Dermis microvascular lymphatic vessel endothelial cell (primary cell): ENCODE measurements at places on chromosomes 13 and 19. TPM values are rescaled to one million over a fixed set of nuclear protein-coding genes. Genes with fewer than 3 reads are reported as not detected.

Gene ZNF575
- under 0.01 and 0.13 TPM in 2 replicates for total RNA-seq

Gene GPC6
- under 0.01 TPM in 2 replicates for total RNA-seq

Gene STOML3
- total RNA-seq: not detected in 2 replicates

Gene TNFSF13B
- 0.39 and 1.0 TPM in 2 replicates for total RNA-seq

DNA sequence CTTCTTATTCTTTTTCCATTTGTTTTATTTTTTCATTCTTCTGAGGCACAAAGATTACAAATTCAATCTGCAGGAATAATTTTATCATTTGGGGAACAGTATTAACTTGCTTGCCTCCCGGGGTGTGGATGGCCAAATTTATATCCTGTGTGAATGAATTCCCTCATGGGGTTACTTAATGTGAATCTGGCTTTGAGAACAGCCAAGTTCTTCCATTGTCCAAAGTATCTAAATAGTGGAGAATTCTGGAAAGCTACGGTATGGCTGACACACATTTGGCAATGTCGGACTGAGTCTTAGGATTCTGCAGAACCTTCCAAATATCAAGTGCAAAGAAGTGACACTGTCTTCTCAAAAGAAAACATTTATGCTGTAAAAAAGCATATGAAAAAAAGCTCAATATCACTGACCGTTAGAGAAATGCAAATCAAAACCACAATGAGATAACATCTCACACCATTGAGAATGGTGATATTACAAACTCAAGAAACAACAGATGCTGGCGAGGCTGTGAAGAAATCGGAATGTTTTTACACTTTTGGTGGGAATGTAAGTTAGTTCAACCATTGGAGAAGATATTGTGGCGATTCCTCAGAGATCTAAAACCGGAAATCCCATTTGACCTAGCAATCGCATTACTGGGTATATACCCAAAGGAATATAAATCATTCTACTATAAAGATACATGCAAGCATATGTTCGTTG is 620.2 kb downstream of the EFNB2 start:
- DNase-seq: no peak

- no peak for DNase-seq
Measured at GRCh38 chr13:27635266-27635665, 13.6 kb downstream of the POLR1D start.

- no peak for DNase-seq
Measured at GRCh38 chr13:111270126-111270525, 50.3 kb upstream of the TEX29 start.

GRCh38 chr19:56176881-56177280 is 1.1 kb downstream of the GALP start:
- DNase-seq: no peak

DNA sequence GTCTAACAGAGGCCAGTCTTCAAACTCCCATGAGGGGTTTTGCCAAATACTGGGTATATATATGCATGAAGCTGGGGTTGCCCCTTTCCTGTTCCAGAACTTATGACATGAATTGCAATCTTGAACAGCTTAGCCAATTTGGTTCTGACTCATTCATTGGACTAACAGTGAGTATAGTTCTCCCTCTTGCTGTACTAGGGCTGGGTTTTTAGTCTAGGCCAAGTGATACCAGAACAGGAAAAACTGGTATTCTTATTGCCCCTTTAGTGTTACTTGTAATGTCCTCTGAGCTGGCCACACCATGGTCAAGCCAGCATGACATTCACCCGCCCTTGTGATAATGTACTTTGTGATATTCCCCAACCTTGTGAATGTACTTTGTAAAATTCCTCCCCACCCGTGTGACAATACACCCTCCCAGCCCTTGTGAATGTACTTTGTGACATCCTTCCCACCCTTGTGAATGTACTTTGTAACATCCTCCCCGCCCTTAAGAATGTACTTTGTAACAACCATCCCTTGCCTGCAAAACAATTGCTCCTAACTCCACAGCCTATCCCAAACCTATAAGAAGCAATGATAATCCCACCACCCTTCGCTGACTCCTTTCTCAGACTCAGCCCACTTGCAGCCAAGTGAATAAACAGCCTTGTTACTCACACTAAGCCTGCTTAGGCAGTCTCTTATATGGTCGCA is 26.9 kb downstream of the ZNF846 start:
- DNase-seq: no peak

- DNase-seq: no peak
Measured at GRCh38 chr19:44499559-44499958, 763 bp downstream of the ZNF180 start.

DNA sequence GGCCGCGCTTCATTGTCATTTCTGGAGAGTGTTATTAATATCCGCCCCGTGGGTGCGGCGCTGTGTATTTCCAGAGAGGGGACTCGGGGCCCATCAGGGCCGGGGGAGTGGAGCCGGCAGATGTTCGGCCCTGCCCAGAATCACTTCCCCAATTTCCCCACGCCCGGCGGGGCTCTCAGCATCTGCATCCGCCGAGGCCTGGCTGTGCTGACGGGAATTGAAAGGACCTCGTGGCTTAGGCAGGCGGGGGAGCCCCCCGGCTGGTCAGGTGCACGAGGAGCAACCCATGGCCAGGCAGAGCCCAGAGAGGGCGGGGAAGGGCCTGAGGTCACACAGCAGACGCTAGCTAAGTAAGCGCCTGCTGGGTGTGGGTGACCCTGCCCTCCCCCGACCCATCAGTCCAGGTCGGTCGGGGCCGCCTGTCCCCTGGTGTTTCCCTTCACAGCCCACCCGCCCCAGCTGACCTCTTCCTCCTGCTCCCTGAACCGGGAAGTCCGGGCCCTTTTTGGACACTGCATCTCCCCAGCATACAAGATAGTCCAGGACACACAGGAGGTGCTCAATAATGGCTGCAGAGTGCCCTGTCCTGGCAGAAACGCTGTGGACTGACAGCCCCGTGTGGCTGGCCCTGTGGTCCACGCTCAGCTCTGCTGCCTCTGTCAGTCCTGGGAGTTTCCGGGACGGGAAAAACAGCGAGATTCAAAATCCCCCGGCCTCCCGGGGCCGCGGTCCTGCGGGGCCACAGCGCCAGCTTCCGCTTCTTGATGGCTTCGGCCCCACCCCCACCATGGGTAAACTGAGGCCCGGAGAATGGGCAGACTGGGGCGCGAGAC is 22.1 kb downstream of the ARID3A start:
- DNase-seq: no peak

DNA sequence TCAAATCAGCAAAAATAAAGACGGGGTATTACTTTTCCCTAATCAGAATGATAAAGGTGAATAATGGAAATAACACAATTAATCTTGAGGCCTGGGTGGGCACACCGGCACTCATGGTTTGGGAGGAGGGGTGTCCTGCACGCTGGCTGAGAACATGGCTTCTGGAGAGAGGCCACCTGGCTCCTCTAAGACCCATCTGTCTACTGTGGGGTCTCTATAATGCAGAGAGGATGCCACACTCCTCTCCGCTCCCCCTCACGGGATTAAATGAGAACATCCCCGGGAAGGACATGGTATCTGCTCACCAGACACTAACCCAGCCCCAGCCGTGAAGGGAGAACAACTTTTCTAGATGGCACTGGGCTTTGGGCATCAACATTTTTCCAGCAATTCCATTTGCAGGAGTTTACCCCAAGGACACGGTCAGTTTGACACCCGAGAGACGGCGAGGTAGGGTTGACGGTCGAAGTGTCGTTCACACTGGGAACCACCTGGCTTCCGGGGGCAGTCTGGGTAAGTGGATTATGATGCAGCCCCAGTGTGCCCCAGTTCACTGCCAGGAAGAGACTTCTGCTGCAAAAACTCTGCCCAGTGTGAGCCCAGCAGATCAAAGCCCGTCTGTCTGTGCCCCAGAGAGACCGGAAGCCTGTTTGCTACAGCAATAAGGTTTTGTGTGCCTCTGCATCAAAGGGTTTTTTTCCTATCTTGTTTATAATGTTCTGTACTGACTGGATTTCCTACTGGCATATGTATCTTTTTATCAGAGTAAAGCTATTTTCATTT is 56.6 kb downstream of the CEBPG start:
- no peak for DNase-seq

- no peak for DNase-seq
Measured at GRCh38 chr13:101292711-101293110, 123.6 kb downstream of the NALCN start.

- no peak for DNase-seq
Measured at GRCh38 chr19:10295305-10295846, 5.6 kb downstream of the ICAM5 start.

- no peak for DNase-seq
Measured at GRCh38 chr13:98706446-98707110, 45.9 kb downstream of the SLC15A1 start.

- no peak for DNase-seq
Measured at GRCh38 chr13:66102864-66103263, 1127.3 kb downstream of the PCDH9 start.

DNA sequence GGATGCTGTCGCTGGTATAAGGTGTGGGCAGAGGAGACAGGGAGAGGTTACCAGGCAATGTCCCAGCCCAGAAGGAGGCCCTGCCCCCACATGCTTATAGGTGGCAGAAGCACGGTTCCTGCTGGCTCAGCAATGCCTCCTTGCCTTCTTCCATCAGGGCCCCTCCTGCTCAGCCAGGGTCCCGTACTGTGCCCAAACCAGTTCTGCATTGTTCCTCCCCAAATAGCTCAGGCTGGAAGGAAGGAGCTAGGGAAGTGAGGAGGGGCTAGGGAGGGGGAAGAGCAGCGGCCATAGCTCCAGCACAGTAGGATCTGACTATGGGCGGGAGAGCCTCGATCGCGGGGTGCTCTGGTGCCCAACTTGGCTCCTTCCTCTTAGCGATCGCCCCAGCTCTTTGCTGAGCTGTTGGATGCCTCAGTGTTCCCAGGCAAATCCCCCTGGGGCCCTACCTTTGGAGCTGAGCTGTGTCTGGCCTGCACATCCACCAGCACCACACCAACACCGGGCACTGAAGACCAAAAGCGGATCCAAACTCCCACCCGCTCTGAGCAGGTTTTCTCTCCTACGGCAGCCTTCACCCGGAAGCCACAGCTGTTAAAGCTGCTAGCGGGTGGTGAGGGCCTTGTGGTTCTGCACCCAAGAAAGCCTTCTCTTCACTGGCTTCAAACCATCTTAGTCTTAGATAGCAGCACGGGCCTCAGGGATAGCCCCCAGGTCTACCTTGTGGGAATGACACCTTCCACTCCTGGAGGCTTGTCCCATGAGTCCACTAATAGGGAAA is 32.1 kb upstream of the PEPD start:
- no peak for DNase-seq

DNA sequence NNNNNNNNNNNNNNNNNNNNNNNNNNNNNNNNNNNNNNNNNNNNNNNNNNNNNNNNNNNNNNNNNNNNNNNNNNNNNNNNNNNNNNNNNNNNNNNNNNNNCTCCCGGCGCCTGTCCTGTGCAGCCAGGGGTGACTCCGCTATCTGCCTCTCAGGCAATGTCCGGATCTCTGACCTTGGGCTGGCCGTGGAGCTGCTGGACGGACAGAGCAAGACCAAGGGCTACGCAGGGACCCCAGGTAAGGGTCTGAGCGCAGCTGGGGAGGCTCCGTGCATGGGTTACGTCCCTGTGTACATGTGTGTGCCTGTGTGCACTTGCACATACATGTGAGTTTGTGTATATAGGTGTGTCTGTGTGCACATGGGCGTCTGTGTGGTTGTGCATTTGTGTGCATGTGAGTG is 36.1 kb upstream of the TMEM255B start:
- DNase-seq: no peak

GRCh38 chr19:7857727-7858108 is 16.5 kb downstream of the PRR36 start:
- no peak for DNase-seq

DNA sequence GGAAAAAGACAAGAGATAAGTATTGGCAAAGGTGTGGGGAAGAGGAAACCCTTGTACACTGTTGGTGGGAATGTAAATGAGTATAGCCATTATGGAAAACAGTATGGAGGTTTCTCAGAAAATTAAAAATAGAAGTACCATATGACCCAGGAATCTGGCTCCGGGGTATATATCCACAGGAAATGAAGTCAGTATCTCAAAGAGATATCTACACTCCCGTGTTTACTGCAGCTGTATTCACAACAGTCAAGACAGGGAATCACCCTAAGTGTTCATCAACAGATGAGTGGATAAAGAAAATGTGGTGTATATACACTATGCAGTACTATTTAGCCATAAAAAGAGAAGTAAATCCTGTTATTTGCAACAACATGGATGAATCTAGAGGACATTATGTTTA is 13.5 kb downstream of the KCTD12 start:
- no peak for DNase-seq

GRCh38 chr13:33106656-33107360 is 90.6 kb downstream of the KL start:
- DNase-seq: no peak

GRCh38 chr13:36130552-36131221 is 495 bp downstream of the DCLK1 start:
- DNase-seq: no peak

DNA sequence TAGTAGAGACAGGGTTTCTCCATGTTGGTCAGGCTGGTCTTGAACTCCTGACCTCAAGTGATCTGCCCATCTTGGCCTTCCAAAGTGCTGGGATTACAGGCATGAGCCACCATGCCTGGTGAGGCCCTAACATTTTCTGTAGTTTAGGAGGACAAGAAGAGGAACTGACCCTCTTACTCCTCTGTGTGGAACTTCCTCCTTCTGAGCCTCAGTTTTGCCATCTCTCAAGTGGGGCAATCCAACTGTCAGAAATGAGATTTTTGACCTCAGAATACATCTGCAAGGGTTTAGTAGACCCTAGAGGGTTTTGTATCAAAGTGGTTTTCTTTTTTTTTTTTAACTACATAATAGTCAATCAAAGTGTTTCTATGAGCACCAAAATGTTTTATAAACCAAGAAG is 2.4 kb downstream of the DKKL1 start:
- no peak for DNase-seq

DNA sequence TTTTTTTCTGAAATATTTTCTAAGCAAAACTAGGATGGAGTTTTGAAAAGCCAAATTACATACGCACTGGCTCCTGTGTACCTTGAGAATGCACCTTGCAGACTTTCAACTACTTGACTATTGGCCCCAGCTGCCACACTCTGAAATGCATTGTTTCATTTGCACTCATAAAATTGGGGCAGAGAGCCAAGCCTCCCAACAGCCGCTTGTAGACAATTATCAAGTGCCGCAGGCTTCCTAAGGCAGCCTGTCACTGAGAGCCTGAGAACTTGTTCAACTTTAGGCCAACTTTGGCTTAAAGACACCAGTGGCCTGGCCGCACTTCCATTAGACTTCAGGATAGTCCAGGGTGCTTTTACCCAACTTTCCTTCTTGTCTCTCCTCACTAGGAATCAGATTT is 115.7 kb upstream of the STARD13 start:
- no peak for DNase-seq

DNA sequence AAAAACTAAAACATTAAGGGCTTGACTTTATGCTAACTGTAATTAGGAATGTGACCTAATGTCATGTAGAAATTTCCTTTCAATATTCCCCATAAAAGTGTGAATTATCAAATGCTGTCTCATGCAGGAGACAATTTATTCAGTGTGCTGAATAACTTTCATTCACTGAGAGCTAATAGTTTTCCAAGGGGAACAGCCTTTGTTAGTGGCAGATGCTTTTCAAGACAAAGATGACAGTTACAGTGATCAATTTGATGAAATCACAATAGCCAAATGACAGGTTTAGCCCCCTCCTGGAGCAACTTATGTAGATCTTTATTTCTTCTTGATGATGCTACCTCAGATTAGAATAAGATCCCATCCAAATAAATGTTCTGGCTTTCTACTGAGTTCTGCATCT is 275.5 kb downstream of the ITGBL1 start:
- DNase-seq: no peak
